ENCODE measurements at places on chromosomes 2 and 18.

GRCh38 chr2:14702258-14702657, 69.7 kb downstream of the LRATD1 start:
- DNase-seq, result no peak

DNA sequence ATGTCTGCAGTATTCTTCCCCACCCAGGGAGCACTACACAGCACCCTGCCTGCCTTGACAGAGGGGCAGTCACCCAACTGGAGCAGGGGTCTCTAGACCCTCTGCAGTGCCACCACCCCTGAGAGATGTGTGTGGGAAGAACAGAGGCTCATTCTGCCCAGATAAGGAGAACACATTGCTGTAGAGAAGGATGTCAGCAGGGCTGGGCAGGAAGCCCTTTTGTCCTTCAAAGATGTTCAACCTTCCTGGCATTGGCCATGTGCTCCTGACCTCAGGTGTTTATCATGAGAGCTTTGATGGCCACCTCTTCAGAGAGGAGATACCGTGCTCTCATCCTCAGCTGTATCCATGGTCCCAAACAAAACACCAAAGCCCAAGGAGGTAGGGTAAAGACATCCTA, 4.6 kb upstream of the TEX51 start:
- no peak for DNase-seq

DNA sequence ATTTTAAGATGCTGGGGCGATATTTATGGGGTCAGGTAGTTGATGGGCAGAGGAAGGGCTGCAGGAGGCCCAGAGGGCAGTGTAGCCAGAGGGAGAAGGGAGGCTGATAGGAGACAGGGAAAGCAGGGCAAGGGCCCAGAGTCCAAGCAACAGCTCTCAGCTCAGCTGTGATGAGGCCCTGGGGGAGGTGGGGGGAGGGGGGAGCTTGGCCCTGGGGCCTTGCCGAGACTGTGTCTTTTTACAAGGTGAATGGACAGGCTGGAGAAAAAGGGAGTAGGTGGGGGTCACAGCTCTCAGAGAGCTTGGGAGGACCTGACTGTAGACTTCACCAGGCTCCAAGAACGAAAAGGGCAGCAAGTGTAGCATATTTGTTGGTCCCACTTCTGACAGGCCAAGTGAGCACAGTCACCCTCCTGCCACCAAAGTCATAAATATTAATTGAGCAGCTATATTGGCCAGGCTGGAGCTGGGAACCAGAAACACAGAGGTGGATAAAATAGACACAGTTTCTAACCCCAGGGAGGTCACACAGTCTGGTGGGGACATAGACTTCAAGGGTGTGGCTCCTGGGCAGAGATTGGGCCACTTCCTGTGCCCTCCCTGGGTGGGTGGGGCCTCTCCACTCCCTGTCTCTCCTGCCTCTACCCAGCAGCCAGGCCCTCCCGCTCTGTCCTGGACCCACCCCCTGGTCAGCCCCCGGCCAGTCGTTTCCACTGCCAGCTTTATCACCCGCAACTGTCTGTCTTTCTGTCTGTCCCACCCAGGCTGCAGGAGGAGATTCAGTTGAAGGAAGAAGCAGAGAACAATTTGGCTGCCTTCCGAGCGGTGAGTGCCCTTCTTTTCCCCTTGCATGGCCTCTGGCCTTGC, 1.4 kb downstream of the DES start:
- no peak for DNase-seq

- DNase-seq, result peak; percentile 24
Measured at GRCh38 chr2:24359129-24360049, 947 bp downstream of the ITSN2 start.

DNA sequence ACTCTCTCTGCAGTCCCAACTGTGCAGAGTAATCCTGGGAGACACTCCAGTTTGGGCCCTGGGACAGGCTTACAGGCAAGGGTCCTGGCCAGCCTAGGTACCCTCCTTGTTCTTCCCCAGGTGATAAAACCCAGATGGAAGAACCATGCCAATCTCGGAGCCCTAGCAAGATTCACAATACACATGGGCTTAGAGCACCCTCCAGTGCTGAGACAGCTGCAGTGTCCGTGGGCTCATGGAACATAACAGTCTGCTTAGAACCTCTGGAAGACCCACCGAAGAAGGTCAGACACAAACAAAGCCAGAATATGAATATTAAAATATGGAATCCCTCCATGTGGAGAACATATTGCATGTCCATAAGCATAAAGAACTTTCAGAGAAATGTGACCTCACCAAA, 568.1 kb downstream of the KCNJ3 start:
- DNase-seq, result no peak

DNA sequence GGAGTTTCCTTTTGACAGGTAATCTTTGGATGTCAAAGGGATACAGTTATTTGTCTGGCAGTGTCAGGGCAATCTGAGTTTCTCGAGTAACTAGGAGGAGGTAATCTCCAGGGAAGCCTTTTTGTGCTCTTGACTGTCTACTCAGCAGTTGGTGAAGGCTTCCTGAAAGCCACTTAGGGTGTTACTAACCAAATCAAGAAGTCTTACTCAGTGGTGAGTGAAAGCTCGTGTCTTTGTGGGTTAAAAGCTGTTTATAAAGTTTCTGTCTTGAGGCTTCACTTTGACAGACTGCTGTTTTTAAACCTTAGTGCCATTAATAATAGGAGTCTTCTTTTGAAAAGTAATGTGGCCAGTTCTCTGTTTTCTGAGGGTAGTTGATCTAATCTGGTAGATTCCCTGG, 1.7 kb downstream of the THSD7B start:
- DNase-seq, result no peak

GRCh38 chr2:158990397-158991214, 22.2 kb downstream of the TANC1 start:
- DNase-seq, result no peak

DNA sequence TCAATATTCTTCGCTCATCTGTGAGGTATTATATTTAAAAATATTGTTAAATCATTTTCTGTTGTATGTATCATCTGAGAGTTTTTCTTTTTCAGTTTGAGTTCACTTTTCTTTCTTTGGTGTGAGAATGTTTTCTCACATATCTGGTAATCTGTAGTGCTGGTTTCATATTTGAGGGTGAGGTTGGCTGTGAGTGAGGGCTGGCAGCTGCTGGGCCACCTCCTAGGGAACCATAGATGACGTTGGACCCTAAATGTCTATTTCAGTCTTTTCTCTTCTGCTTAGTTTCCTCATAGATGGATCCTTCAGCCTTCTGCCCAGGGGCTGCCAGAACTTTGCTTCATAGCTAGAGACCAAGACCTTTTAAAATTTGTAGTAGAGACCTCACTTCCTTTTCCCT, 33.5 kb downstream of the MGAT5 start:
- no peak for DNase-seq

DNA sequence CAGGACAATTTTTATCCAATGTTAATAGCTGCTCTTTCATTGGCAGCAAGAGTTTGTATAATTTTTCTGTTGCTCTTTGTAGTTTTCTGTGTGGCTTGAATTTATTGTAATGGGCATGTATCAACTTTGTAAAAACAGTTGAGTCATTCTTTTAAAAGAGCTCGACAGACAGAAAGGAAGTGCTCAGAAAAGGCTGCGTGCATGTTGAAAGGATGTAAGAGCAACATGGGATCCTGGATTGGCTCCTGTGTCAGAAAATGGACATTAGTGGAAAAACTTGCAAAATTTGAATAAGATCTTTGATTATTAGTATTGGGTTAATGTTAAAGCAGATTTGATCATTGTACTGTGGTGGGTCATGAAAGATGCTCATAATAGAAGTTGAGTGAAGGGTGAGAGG, 93.3 kb upstream of the CDC42EP3 start:
- DNase-seq, result no peak

- DNase-seq, result no peak
Measured at GRCh38 chr2:6525475-6525964, 340.2 kb downstream of the CMPK2 start.

DNA sequence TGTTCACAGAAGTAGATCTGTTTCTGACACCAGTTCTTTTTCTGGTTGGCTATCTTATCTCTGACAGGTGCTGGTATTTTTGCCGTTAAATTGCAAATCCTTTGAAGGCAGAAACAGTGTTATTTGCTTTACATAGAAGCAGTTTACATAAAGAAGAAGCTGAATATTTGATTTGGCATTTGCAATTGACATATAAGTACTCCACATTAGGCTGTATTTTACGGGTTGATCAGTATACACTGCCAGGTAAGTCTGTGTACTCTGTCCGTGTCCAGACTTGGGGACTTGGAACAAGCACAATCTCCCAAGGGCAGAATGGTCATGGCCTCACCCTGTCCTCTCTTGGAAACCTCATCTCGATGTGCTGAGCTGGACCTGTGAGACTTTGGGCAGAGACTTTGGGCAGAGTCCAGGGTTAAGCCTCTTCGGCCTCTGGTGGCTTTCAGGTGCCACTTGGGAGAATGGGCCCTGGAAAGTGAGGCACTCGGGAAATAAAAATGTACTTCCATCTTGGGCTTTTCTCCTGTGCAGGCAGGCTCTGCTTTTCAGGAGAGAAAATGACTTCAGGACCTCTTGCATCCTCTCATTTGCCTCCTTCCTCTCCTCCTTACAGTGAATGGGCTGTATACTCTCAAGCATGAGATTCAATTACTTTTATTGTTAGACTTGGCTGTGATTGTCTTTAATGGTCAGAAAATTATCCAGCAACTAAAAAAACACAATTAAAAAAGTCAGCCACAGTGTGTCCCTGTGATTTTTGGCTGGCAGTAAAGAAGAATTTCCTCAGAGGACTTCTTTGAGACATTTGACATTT, 108.5 kb downstream of the RAPGEF4 start:
- DNase-seq, result no peak

- DNase-seq, result no peak
Measured at GRCh38 chr2:19198381-19198780, 160.0 kb downstream of the OSR1 start.

GRCh38 chr18:5419030-5419429, 123.5 kb upstream of the ZBTB14 start:
- no peak for DNase-seq

DNA sequence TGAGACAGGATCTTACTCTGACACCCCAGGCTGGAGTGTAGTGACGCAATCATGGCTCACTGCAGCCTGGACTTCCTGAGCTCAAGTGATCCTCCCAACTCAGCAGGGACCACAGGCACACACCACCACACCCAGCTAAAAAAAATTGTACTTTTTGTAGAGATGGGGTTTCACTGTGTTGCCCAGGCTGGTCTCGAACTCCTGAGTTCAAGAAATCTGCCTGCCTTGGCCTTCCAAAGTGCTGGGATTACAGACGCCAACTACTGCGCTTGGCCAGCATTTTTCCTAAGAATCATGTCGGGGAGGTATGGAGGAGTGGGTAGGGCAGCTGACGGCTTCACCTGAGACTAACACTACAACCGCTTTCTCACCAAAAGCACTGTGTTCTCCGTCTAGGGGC, 50.4 kb downstream of the CYP26B1 start:
- no peak for DNase-seq

- DNase-seq, result no peak
Measured at GRCh38 chr18:46184727-46185126, 80.5 kb downstream of the HAUS1 start.

DNA sequence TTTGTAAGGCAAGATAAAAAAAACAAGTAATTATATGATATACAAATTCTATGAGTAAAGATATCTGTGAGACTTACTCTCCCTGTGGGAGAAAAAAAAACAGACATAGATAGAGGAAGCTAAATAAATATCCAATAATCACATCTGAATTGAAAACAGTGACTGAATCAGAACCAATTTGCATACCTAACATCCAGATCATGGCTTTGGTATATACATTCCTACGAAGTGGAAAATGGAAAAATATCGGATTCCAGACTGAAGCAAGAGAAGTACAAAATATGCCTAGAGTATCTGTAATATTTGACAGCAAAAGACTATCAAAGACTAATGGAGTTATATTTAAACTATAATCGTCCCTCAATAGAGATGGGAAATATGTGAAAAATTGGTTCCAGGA, 1108.1 kb upstream of the CHAC2 start:
- no peak for DNase-seq

DNA sequence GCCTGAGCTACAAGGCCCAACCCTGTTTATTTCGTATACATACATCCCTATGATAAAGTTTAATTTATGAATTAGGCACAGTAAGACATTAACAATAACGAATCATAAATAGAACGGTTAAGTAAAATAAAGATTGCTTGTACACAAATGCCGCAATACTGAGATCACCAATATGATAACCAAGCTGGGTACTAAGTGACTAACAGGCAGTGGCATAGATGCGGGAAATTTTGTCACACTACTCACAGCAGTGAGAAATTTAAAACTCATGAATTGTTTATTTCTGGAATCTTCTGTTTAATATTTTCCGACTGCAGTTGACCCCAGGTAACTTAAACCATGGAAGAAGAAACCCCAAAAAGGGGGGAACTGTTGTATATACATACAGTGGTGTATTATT, 33.4 kb downstream of the NEURL3 start:
- no peak for DNase-seq

DNA sequence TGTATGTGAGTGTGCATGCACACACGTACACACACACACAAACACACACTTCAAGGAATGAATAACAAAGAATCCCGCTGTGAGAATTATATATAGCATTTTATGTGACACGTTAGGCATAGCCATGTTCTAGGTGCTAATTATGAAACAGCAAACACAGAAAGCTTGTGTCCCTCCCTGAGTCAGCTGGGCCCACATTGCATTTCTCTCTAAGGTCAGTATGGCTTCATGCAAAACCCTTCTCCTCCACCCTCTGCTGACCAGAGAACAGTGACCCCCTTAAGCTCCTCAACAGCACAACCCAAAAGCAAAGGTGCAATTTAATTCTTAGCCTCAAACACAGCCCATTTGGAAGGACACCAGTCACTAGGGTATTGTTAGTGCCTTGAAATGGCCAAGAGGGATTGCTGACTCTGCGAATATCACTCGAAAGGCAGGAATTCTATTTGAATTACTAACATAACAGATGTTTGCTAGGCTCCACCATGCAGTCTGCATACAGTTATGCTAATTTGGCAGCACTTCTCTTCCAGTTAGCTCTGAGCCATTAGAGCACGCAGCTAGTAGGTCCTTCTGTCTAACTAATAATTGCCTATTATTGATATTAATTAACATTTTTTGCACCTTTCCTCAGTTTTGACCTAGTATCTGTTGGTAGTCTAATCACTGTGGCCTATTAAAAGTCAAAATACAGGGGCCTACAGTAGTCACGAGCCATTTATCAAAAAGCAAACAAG, 149.0 kb downstream of the LNPK start:
- no peak for DNase-seq

DNA sequence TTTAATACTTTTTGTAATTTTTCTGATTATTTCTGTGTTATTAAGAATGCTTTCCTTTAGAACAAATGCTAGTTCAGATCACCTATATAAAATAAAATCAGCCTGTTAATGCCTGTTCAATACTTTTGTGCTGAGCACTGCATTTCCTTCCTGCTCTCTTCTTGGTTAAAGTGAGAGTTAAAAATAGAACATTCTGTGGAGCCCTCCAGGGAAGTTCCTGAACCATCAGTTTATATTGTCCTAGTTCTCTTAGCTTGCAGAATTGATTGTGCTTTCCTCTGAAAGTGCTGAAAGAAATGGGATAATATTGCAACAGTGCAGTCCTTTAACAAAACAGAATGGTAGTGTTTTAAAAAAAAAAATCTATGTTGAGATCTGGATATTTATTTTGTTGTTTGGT, 74.6 kb upstream of the UBXN4 start:
- no peak for DNase-seq

GRCh38 chr2:211649331-211649730, 889.3 kb downstream of the ERBB4 start:
- no peak for DNase-seq

GRCh38 chr18:58024139-58024538, 19.9 kb upstream of the NEDD4L start:
- no peak for DNase-seq

- DNase-seq, result no peak
Measured at GRCh38 chr2:147937744-147938349, 82.7 kb downstream of the ORC4 start.

GRCh38 chr18:13624563-13625237, 101.7 kb downstream of the FAM210A start:
- DNase-seq, result no peak

GRCh38 chr2:20623741-20624155, 27.1 kb downstream of the HS1BP3 start:
- no peak for DNase-seq
